ENCODE measurements at places on chromosomes 4 and X.

DNA sequence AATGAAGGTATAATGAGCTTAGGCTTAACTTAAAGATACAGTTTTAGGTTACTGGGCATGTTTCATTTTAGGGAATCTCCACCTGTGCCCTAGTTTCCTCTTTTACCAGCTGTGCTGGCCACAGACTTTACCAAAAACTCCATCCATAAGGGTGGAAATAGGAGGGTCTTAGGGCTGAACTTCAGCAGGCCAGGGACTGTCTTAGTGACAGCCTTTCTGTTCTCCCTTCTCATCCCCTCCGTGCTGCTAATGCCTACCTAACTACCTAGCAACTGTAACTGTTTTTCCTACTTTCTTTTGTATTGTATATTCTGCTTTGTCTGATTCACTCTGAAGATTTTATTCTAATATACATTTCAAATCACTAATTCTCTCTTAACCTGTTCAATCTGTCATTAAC is 1375.3 kb downstream of the PCDH18 start:
- no peak for DNase-seq

DNA sequence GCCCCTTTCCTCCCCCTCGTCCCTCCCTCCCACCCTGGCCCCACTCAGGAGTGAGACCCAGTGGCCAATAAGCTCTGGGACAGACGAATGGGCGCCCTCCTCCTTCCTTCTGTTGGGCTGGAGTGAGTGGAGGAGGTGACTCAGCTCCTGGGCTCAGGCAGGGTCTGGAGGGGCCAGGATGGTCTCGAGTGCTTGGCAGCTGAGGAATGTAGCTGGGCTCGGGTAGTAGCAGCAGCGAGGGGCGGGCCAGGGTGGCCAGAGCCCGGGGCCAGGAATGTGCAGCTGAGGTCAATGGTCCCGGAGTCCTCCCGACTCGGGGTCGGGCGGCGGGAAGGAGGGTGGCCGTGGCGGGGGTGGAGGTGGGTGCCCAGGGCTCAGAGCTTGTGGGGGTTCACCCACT is 15.0 kb downstream of the G6PD start:
- no peak for DNase-seq

GRCh38 chr4:20787940-20788665 is 87.8 kb downstream of the PACRGL start:
- DNase-seq, result no peak

DNA sequence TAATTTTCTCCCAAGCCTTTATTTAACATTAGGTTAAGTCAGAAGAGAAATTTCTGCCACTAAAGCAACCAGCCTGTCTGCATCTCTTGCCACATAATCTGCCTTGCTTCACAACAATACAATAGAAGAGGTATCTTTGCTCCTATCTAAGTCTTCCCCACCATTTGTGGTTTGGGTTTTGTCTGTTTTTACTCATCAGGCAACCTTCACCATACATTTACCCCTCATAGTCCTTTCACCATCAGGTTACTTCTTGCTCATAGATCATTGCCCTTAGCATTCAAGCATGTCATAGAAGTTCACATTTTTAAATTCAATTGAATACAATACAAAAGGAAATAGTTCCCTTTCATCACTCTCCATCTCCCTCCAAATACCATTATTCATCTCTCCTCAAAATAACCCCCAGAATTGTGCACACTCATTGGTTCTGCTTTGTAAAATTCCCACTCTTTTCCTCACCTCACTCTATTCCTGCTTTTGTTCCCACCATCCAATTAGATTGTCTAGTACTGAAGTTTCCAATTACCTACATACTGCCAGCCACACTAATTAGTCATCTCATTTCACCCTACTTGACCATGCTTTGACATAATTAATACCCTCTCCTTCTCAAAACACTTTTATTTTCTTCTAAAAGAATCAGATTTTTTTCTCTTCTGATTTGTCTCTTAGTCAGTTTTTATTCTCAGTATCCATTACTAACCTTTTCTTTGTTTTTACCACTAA is 1957.0 kb upstream of the AGA start:
- DNase-seq, result no peak

GRCh38 chr4:107017443-107018343 is 18.4 kb downstream of the DKK2 start:
- no peak for DNase-seq

GRCh38 chr4:108029016-108029720 is 39.5 kb downstream of the HADH start:
- no peak for DNase-seq

- DNase-seq, result no peak
Measured at GRCh38 chr4:69833251-69833650, 26.7 kb downstream of the SULT1E1 start.

GRCh38 chr4:48025005-48025404 is 8.4 kb downstream of the NIPAL1 start:
- DNase-seq, result no peak

DNA sequence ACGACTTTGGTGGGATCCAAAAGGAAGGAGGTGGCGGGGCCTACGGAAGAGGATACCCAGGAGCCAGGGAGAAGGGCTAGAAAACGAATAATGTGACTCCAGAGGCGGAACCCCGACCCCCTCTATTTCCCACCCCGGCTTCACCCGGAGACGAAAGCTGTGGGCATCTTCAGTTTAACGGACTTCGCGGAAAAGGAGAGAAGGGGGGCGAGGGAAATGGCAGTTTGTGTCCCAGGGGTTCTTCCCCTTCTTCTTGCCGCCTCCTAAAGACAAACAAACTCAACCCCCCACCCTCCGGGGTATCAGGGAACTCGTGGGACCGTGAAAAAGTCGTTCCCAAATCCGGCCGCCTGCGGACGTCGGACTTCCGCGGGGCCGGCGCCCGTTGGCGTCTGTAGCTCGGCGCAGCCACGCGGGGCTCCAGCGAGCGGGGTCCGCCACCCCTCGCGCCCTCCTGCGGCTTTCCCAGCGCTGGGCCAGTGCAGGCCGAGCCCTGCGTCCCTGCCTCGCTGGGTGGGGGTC is 3.6 kb upstream of the LEF1 start:
- DNase-seq, result no peak

- DNase-seq, result no peak
Measured at GRCh38 chrX:68938244-68939004, 109.6 kb downstream of the EFNB1 start.

GRCh38 chr4:95761426-95761825 is 78.5 kb upstream of the PDHA2 start:
- no peak for DNase-seq

DNA sequence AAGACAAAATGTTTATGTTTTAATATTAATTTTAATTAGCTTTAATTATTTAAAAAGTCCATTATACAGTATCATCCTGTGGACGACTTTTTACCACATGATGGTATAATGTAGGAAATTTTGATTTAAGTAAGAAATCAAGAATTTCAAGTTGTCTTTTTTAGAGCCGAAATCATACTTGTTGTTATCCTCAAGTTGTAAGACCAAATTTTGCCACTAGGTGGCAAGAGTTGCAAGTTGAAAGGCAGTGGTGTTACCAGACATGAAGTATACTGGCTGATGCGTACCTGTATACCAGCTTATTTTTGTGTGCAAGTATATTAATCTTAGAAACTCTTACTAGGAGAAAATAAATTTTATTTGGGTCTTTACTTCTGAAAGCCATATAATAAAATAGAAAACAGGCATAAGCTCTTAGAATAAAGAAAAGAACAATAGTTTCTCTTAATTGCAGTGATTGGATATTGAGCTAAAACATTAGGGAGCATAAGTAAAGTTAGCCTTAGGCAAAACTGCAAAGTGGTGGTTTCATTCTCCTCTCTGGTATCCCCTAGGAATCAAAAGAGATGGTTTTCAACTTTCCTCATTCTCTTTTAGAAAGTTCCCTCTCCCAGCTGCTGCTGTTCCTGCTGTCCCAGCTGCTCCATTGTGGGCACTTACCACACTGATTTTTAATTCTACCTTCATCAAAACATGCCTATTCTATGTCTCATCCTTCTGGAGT is 118.0 kb upstream of the WDFY3 start:
- no peak for DNase-seq

DNA sequence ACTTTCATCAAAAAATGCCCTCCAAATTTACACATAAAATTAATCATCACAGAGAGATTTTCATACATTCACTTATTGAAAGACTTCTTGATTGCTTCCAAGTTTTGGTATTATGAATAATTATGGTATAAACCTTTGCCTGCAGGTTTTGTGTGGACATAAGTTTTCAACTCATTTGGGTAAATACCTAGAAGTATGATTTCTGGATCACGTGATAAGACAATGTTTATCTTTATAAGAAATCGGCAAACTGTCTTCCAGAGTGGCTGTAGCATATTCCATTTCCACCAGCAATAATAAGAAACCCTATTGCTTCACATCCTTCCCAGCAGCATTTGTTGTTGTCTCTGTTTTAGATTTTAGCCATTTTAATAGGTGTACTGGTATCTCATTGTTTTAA is 1507.0 kb upstream of the IGFBP7 start:
- no peak for DNase-seq

DNA sequence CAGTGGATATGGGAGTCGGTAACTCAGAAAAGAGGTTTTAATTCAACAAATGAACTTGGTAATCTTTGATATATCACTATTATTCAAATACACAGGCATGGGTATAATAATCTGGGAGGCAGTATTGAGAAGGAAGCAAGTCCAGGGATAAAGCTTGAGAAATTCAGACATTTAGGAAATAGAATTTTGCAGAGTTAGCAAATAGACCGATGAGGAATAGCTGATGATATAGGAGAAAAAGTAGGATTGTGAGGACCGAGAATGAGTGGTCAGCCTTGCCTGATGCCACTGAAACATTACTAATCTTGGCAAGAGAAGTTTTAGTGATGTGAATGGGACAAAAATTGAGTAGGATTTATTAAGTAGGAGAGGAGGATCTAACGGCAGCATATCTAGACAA is 71.9 kb downstream of the TLL1 start:
- DNase-seq, result no peak

DNA sequence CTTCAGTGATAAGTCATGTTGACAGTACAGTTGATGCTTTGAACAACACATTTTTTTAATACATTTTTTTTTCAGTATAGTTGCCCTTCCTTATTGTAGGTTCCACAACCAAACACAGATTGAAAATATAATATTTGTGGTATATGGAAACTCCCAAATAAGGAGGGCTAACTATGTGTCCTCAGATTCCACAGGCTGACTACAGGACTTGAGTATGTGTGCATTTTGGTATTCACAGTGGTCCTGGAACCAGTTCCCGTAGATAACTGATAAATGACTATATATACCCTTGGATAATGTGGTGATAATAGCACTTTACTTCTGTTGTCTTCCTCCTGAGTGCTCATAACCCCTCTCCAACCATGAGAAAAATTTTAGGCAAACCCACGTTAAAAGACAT is 111.6 kb upstream of the NUDT6 start:
- no peak for DNase-seq

DNA sequence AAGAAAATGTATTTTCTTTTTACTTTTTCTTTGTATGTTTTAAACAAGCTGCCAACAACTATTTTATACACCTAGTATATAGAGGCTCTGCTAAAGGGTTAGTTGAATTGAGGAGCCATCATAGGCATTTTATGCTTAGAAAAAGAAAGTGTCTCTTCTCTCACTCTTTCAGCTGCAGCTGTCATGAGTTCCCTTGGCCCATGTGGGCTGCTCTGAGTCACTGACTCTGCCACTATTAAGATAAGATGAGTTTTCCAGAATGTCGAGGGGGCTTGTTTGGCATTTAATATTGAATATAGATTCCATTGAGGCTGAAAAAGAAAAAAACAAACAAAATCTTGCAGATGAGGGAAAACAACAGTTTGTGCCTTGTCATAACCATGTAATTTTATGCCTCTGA is 126.0 kb upstream of the PAQR3 start:
- DNase-seq, result no peak

DNA sequence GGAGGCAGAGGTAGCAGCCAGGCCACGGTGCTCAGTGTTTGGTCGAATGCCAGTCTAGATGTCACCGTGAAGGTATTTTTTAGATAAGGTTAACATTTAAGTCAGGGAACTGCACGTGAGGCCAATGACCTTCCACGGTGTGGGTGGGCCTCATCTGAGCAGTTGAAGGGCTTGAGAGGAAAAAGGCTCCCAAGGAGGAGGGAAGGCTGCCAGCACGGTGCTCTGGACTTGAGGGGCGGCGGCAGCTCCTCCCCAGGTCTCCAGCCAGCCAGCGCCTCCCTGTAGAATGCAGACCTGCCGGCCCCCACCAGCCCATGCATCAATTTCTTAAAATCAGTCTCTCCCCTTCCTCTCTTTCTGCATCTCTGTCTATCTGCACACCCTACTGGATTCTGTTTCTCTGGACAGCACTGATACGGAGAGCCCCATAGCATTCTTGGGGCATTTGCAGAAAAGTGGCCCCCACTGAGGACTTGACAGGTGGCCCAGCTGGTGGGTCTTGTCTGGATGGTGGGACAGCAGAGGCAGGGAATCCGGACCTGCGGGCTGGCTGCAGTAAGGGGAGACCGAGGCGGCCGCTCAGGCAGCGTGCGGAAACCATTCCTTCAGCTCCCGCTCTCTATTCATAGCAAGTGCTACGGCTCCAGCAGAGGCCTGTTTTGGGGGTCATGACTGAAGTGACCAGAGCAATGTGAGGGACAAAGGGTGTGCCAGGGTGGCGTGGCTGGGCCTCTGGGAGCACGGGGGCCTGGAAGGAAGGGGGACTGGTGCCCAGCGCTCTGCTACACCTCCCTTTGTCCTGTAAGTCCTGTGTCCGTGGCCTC is 7.9 kb upstream of the RGS12 start:
- DNase-seq, result no peak

DNA sequence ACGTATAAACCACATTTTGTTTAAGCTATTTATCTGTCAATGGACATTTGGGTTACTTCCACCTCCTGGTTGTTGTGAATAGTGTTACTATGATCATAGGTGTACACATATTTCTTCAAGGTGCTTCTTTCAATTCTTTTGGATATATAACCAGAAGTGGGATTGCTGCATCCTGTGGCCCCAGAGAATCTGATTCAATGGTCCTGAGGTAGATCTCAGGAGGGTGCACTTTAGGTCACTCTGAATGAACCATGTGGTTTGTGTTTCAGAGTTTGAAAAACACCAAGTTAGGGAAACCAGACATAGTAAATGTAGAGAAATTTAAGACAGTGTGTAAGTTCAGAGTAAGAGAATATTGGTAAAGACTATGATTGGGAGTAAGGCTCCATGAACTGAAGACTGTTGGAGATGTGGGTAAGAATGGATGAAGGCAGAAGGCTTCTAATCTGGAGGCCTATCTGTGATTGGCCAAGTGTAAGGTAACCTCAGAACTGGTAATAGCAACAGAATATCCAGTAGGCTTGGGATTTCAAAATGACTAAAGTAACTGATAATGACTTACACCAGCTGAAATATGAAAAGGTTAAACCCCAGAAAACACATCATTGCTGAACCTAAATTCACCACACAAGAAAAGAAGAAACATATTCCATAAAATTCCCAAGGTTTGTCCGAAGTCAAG is 236.9 kb downstream of the CAMK2D start:
- no peak for DNase-seq

- DNase-seq, result no peak
Measured at GRCh38 chr4:38017609-38018008, 57.4 kb downstream of the PTTG2 start.

DNA sequence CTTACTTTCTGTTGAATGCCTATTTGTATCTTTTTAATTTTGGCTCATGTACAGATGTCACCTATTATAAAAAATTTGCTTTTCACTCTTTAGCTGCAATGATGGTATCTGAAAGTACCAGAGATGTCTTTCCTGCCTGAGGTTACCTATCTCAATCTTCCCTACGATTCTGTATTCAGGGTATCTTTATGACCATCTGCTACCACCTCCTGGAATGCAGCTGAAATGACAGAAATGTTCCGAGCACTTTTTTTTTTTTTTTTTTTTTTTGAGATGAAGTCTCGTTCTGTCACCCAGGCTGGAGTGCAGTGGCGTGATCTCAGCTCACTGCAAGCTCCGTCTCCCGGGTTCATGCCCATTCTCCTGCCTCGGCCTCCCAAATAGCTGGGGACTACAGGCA is 136.4 kb downstream of the REPS2 start:
- no peak for DNase-seq

Measured in stimulated activated CD8-positive, alpha-beta memory T cell treated with anti-CD3 and anti-CD28 coated beads, Interleukin-4, amount 100 ng/mL, for 1 hour (primary cell).